ENCODE measurements at places on chromosomes 7 and 10.
A peak's percentile ranks its signal among the peaks of the same experiment; 100 is the strongest.

GRCh38 chr10:10960534-10960933 lies 57.1 kb upstream of the CELF2 start:
- DNase-seq: no peak

- peak; percentile 47 for DNase-seq
Measured at GRCh38 chr7:72538147-72538546, 126.0 kb upstream of the CALN1 start.

DNA sequence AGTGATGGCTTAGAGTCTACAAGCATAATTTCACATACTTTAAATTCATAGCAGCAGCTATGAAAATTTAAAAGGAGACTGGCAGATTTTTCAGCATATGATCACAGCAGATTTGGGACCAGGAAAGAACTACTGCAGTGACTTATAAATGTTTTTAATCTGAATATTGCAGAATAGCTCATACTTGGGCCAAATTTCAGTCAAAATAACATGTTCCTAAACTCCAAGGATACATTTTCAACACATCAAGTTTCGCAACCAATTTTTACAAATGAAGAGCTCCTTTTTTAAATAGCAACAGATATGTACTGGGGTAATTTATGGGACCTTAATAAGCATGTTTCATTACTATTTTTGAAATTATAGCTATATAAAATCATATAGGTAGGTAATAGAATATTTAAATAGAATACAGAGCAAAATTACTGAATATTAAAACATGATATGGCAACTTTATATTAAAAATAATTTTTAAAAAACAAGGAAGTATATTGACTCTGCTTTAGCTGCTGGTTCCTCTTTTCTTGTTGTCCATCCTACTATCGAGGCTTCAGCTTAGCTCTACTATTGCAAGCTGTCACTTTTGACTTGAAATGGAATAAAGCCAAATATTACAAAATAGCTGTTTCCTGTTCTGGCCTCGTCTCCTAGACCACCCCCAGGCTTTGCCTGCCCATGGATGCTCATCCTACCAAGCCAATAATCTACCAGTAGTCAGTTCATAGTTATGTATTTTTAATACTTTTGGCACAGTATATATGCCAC lies 123.1 kb downstream of the NRBF2 start:
- no peak for DNase-seq

DNA sequence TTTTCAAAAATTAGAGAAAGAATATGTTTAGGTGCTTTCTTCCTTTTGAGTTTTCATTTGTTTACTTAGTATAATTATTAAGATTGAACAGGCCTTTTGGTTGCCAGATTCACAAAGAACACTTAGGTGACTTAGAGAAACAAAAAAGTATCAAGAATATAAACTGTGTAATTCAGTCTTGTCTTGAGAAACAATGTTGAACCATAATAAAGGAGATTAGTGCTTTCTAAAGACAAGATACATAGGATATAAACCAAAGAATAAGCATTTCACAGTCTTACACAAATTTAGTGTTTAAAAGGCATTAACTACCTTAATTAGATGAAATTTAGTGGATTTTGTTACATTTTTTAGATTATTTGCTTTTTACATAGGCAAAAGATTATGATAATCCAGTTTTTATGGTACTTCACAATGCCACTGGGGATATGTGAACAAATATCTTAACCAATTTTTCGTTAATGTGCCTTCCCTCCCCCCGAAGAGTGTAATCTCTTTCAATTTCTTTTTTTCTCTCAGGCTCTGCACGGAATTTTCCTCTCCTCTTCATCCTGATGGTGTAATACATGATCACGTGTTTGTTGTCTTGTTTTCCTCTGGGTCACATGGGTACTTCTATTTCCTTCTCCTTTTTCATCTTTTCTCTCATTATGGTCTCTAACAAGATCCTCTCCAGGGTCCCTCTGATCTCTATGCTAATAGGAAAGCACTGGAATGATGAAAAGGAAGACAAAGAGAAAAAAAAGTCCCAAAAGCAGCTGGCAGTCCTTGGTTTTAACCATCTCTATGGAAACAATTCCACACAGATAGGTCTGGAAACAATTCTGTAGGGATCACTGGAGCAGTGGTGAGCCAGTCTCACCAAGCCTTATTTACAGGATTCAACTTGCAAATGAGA lies 3.7 kb upstream of the HNRNPH3 start:
- peak; percentile 40 for DNase-seq

- DNase-seq: no peak
Measured at GRCh38 chr7:55189146-55189766, 170.4 kb downstream of the EGFR start.

Measured in SW480 (cell line).